Stimulated activated naive CD4-positive, alpha-beta T cell (primary cell): ENCODE measurements at places on chromosomes 1 and 21.

DNA sequence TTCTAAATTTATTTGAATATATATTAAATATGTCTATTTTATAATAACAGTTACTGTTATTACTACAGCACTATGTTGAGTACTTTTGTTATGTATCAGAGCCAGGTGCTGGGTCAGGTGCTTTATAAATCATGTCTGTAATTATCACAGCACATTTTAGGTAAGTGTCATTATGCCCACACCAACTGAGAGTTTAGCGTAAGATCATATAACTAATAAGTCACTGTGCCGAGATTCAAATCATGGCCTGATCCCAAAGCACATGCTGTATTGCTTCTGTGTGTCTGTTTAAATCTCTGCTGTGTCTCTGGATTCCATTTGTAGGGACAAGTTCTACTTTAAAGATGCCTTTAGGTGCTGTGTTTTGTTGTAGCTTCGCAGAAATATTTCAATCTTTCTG is 1.9 kb downstream of the GPSM2 start:
- no peak for DNase-seq

DNA sequence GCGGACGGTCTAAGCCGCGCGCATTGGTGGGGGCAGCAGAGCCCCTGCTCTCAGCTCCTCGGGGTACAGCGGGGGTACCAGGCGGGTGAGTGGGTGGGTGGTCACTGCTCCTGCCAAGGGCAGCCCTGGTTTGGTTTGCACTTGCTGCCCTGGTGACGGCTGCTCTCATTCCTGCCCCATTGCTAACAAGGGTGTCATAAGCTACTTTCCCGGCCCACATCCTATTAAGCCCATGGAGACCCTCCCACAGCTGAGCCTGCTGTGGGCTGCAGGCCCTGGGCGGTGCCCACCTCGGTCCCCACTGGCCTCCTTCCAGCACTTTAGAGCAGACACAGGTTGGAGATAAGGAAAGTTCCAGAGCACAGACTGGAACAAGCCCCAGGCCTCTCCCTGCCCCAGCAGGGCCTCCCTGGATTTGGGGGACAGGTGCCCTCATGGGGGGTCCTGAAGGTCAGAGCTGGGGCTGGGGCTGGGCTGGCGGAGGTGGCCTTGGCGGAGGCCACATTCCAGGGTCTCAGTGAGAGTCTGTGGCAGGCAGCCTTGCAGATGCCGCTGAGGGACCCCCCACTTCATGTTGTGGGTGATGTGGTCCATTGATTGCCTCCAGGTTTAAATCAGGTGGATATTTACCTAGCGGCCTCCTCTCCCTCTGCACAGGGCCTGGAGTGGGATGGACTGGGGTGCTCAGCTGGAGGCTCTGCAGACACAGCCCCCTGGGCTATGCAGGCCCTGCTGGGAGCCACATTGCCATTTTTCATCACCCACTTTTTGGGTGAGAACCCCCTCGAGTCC is 27.0 kb downstream of the COL18A1 start:
- no peak for DNase-seq

- DNase-seq, result no peak
Measured at GRCh38 chr1:160707236-160708064, 4.2 kb downstream of the CD48 start.

GRCh38 chr1:244654108-244655038 is 1.4 kb downstream of the DESI2 start:
- DNase-seq, result no peak

- peak; percentile 88 for DNase-seq
Measured at GRCh38 chr1:146036965-146037646, 15.6 kb upstream of the HJV start.

DNA sequence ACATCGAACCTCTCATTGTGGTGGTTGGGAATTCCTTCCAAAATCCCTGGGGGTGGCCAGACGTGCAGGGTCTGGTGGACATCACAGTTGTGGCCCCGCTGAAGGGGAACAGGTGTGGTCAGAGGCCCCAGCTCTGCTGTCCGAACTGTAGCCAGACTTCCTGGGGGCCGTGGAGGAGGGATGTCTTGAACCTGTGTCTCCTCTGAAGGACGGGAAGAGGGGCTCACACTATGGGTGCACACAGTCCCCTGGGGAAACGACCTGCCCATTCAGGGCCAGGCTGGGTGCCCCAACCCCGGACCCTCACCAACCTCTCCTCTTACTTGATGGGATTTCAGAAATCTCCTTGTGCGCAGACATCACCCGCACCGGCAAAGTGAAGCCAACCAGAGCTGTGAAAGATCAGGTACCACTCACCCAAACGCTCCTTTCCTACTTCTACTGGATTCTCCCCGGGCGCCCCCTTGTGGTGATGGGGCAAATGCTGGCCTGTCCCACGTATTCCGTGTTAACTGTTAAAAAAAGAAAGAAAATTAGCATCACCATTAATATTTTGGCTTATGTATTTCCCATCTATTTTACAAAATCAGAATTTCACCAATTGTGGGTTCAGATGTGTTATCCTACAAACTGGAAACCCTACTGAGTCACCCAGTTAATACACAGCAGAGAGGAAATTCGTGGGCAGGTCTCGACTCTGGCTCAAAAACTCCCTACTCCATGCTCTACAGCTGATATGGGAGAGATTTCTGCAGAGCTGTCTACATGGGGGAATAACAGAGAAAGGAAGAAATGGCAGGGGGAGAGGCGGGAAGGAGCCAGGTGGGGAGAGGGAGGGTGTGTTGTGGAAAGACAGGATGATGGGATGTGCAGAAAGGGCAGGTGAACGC is 28.1 kb downstream of the PADI4 start:
- peak; percentile 42 for DNase-seq

DNA sequence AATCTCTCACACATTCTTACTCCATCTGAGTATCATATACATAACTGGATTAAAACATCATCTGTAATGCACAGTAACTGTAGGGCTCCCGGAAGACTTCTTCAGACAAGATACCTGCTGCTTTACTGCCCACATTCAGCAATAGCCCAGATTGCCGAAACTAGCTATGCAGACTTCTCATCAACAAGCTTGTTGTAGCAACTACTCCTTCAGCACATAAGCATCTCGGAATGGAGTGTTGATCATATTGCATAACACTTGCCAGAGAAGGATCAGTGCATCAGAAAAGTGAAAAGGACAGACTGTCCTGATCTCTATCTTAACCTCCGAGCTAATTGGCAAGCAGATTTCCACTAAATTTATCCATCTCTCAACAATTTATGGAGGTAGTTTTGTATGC is 354.6 kb upstream of the C1orf87 start:
- DNase-seq, result no peak

GRCh38 chr1:147515045-147515869 is 26.0 kb upstream of the BCL9 start:
- no peak for DNase-seq

DNA sequence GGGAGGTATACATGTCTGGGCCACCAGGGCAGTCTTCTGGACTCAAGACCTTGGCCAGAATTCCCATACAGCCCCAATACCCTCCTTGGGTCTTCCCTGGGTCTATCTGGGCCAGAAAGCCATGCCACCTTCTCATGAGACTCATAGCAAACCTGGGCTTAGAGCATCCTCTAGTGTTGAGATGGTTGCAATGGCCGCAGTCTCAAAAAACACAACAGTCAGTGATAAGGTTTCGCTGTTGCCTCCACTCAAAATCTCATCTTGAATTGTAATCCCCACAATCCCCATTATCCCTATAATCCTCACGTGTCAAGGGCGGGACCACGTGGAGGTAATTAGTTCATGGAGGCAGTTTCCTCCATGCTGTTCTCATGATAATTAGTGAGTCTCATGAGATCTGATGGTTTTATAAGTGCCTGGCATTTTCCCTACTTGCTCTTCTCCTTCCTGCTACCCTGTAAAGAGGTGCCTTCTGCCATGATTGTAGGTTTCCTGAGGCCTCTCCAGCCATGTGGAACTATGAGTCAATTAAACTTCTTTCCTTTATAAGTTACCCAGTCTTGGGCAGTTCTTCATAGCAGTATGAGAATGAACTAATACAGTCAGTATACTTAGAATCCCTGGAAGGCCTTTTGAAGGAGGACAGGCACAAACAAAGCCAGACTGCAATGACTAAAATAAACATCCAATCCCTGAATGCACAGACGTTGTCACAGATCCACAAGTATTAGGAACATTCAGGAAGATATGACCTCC is 77.0 kb downstream of the CTH start:
- DNase-seq, result peak; percentile 8

GRCh38 chr21:32888971-32889370 is 117.4 kb upstream of the PAXBP1 start:
- DNase-seq, result no peak

GRCh38 chr1:159783724-159784123 is 3.0 kb downstream of the DUSP23 start:
- no peak for DNase-seq

DNA sequence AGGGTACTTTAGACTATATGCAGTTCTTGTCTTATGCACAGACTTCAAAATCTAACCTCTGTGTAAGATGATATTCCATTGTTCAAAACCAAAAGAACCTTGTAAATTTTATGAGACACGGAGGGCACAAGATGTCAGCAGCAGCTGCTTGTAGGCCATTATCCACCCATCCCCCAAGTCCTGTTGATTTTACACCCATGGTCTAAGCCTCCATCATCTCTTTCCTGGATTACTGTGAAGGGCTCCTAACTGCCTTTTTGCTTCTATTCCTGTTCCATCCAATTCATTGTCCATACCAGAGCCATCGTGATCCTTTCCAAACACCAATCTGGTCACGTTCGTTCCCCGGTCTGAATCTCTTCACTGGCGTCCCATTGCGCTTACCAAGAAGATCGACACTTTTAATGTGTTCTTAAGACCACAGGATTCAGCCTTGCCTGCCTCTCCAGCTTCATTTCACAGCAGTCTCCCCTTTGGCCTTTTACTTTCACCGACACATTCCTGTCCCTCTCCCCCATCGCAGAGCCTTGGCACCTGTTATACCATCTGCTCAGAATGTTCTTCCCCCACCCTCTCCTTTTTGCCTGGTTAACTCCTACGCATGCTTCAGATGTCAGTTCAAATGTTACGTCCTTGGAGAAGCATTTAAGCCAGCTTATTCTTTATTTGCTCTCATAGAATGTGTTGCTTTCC is 107.3 kb upstream of the POU3F1 start:
- no peak for DNase-seq

GRCh38 chr1:182713939-182714338 is 29.6 kb upstream of the RGS8 start:
- no peak for DNase-seq

- no peak for DNase-seq
Measured at GRCh38 chr1:31830065-31830464, 14.2 kb upstream of the SPOCD1 start.

GRCh38 chr1:27009601-27010197 is 3.0 kb downstream of the TENT5B start:
- DNase-seq, result no peak

DNA sequence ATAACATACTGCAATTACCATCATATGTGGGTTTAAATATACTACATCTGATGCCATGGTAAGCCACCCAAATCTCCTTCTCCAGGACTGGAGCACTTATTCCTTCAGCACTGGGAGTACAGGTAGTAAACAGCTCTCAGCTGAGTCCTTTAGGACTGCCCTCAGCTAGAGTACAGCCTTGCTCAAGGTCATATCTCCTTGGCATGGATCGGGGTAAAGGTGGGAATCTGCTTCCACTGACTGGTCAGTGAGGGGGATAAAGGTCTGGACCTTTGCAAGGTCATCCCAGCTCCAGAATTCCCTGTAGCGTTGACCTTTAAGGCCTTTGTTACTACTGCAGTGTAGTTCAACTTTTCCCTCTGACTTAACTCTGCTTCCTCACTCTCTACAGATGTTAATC is 38.8 kb downstream of the RPL5 start:
- no peak for DNase-seq

DNA sequence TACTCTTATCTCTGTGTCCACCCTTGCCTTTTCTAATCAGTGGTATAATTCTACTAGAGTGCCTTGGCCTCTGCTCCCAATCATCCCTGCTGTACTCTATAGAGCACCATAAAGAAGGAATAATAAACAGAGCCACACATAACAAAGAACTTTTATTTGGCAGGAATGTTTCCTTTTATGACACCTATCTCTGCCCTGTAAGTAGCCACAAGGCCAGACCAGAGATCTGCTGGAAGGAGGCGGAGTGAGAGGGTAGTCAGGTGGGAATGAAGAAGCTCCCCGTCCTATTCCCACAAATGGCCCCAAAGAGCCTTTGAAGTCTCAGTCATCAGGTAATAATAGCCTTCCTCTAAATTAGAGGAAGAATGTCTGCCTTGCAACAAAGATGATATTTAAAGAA is 32.7 kb downstream of the WLS start:
- DNase-seq, result no peak
